ENCODE measurements at places on chromosomes 4 and X.

- no peak for DNase-seq
Observed at GRCh38 chr4:11487868-11488544, 59.3 kb upstream of the HS3ST1 start.

GRCh38 chrX:123736333-123736921 is 3.6 kb upstream of the THOC2 start:
- no peak for DNase-seq

DNA sequence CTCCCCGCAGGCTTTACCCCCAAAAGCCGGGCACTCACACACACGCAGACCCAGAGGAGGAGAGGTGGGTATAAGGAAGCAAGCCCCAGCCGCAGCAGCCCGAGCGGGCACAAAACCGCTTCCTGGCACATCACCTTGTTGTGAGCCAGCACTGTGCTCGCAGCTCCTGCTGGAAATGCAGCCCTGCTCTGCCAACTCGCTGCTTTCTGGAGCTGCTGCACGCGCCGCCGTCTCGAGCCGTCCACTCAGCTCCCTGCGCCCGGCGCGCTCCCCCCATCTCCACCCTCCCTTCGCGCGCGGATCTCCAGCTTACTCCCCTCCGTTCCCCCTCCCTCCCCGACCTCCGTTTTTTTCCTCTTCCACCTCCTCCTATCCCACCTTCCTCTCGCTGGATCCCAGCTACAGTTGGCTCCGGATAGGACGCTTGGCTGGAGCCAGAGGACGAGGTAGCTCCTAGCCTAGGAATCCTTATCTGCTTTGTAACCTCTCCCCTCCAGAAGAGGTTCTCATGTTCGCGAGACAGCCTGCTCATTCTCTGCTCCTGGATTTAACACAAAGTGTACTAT is at the start of gene SPOCK3:
TSS of gene SPOCK3 (minus strand) at position 179 of the 566 bp plus-strand sequence.
- peak; percentile 67 for DNase-seq

- DNase-seq: no peak
Observed at GRCh38 chr4:72527038-72527646, 41.9 kb downstream of the ADAMTS3 start.

- no peak for DNase-seq
Observed at GRCh38 chr4:80017125-80017854, 55.7 kb downstream of the ANTXR2 start.

DNA sequence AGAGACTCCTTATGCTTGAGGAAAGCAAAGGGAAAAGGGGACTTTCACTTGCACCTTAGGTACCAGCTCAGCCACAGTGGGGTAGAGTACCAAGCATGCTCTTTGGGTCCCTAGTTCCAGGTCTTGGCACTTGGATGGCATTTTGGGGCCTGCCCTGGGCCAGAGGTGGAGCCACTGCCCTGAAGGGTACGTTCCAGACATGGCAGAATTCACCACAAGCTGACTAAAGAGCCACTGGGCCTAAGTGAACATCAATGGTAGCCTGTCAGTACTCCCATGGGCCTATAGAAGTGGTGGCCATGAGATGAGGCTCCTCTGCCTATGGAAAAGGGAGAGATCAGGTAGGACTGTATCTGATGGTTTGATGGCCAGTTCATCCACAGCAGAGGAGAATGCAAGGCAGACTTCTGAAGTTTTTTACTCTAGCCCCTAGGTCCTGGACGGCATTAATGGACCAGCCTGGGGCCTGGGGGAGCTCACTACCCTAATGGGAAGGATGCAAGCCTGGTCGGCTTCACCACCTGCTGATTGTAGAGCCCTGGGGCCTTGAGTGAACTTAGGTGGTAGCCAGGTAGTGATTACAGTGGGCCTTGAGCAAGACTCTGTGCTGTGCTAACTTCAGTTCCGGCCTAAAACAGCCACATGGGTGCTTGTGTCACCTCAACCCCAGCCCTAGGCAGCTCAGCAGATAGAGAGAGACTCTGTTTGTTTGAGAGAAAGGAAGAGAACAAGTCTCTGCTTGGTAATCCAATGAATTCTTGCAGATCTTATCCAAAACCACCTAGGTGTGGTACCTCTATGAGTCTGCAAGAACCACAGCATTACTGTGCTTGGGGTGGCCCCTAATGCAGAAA is 19.8 kb upstream of the HSFX4 start:
- DNase-seq: no peak

DNA sequence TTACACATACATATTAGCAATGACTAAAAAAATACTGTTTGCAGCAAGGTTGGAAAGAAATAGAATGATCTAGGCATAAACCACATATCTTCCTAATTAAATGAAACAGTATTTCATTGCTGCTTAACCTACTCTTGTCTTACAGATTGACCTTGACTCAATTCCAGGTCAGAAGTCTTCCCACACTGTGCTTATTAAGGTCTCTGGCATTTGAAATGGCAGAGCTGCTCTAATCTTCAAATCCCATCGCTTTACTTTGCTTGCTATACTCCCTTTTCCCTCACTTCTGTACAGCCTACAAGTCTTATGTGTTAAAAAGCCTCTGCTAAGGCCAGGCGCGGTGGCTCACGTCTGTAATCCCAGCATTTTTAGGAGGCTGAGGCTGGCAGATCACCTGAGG is 424.5 kb downstream of the RPA4 start:
- DNase-seq: no peak

GRCh38 chrX:136692271-136692670 is 44.3 kb downstream of the CD40LG start:
- DNase-seq: no peak

GRCh38 chrX:131675596-131676194 is 131.8 kb downstream of the OR13H1 start:
- no peak for DNase-seq

GRCh38 chr4:24995346-24995919 is 35.3 kb downstream of the LGI2 start:
- DNase-seq: no peak

DNA sequence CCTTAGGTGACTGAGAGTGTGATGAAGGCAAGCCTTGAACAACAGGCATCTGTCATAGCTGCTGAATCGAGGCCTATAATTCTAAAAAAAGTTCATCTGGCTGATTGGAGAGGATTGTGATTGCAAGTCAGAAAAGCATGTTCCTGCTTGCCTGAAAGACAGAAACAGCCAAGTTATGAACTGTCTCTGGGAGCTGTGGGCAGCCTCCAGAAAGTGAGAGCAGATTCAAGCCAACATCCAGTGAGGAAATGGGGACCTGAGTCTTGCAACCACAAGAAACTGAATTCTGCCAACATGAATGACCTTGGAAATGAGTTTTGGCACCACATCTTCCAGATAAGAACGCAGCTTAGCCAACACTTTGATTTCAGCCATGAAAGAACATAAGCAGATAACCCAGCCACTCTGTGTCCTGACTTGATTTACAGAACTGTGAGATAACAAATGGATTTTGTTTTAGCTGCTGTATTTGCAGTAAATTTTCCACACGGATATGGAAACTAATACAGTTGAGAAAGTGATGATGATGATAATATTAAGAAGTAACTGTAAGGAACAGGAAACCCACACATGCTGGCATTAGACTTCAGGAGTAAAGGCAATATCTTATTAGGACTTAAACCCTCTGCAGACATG is 240.3 kb upstream of the NDST3 start:
- no peak for DNase-seq

- no peak for DNase-seq
Observed at GRCh38 chr4:74282926-74283325, 25.3 kb upstream of the EPGN start.

GRCh38 chrX:135572436-135572835 is 52.0 kb downstream of the INTS6L start:
- no peak for DNase-seq

DNA sequence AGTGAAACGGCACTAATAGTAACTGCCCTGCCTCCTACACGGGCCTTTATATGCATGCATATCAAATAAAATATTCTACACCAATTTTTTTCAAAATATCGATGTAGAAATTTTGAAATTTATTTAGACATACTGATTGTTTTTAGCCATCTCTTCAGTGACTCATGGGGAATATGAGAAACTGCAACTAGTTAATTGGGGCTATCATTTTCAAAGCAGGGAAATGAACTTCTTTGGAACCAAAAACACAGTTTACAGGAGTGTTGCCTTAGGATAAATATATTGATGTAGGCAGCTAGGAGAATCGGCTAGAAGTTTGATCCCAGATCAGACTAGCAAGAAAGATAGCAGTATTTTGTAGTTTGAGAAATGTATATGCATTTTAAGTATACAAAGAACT is 1010.8 kb upstream of the AGA start:
- no peak for DNase-seq

DNA sequence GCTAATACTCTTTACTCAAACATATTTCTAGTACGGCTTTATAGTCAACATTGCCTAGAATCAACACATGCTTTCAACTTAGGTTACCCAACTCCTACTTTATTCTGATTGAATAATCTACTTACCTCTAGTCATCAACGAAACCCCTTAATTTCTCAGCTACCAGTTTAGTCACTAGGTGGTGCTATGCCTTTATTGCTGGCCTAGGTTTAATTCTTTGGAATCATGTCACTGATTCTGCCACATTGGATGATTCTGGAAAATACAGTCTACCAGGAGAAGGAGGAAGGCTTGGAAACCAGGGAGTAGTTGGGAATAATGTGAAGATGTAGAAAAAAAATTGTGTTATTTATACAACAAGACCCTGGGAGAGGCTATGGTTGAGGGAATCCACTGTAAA is 167.7 kb downstream of the DCAF12L2 start:
- peak; percentile 13 for DNase-seq

- no peak for DNase-seq
Observed at GRCh38 chr4:24582235-24582832, 2.0 kb downstream of the DHX15 start.

DNA sequence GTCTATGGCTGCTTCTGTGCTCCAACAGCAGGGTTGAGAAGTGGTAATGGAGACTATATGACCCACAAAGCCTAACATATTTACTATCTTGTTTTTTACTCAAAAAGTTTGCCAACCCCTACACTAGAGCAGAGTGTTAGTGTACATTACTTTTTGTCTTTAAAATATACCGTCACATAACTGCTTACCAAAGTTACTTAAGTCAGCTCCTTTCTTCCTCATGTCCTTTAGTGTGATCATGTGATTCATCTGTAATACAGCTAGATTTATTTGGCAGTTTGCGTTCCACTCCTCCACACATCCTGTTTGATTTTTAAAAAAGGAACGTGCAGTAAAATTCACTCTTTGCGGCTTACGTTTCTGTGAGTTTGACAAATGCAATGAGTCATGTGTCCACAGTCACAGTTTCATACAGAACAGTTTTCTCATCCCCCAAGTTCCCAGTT is 162.4 kb upstream of the GPRIN3 start:
- no peak for DNase-seq

DNA sequence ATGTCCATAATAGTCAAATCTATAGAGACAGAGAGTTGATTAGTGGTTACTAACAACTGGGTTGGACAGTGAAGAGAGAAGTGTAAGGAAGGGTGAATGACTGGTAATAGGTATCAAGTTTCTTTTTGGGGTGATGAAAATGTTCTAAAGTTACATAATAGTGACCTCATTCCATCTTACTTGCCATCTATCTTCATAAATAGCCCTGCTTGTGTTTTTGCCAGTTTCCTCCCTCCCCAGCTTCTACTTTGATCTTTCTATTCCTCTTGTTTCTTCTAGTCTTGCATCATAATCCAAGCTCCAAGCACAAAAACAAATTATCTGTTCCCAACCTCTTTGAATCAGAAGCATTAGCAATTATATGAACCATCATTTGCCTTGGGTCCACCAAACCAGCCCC is 40.2 kb upstream of the TET2 start:
- DNase-seq: no peak

DNA sequence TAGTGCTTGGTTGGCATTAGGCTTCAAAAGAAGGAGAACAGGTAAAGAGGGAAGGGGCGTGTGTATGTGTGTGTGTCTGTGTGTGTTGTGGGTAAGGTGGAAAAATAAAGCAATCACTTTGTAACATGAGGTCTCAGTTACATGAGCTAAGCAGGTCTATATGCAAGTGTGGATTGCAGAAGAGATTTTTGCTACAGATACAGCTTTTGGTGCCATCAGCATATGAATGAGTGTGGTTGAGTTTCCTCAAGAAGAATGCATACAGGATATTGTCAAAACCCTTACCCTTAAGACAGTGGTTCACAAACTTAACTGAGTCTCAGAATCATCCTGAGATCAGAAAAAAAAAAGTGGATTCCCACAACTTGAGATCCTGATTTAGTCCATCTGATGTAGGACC is 220.5 kb upstream of the HTR2C start:
- no peak for DNase-seq

GRCh38 chr4:56296526-56296925 is 90.8 kb downstream of the AASDH start:
- DNase-seq: no peak

DNA sequence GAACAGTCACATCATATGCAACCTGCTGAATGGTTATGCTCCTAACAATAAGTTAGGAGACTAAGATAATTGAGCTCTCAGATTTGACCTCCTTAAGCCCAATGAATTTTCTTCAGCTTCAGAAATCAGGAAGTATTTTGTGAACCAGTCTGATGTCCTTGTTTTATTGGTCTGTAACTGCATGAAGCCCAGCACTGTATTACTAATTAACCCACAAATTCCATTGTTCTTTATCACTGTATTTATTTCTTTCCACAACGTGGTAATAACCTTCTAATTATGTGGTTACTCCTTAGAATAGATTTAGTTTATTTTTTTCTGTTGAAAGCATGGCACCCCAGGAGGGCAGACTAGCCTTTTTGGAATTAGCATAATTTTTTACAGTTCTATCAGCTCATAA is 3.9 kb upstream of the MFAP3L start:
- DNase-seq: no peak

DNA sequence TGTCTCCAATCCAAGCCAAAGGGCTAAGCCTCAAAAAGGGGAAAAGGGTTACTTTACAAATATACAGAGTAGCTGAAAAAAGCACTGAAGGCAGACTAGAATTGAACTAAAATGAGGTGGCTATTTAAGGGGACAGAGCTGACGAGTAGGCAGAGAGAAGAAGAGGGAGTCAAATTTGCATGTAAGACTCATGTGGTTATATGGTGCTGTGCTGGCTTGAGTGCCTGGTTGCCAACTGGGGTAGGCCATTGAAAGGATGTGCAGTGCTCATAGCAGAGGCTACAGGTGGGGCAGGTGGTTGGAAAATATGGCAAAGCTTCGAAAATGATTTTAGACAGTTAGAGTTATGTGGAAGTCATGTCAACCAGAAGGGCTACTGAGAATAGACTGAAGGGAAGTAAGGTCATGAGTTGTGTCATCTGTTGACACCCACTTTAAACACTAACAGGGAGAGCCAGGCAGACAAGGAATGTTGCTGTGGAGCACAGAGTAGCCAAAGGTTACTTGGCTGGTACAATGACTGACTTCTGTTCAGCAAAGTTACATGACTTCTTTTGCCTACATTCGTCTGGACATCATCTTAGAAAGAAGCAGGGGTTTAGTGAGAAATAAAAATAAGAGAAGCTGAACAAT is 1210.4 kb downstream of the ADGRL3 start:
- no peak for DNase-seq

- peak; percentile 16 for DNase-seq
Observed at GRCh38 chr4:61741327-61742096, 541.4 kb downstream of the ADGRL3 start.

- no peak for DNase-seq
Observed at GRCh38 chr4:149279776-149280175, 535.9 kb downstream of the IQCM start.

GRCh38 chr4:55356991-55357461 is 11.0 kb downstream of the SRD5A3 start:
- DNase-seq: no peak

- no peak for DNase-seq
Observed at GRCh38 chrX:20414762-20415445, 148.2 kb upstream of the RPS6KA3 start.
